NCI-H774 (cell line): ENCODE measurements at places on chromosomes 1 and 21.

GRCh38 chr1:201618389-201618788 is 79.5 kb downstream of the NAV1 start:
- DNase-seq, result no peak

- DNase-seq, result no peak
Measured at GRCh38 chr1:114517348-114517747, 6.3 kb upstream of the TRIM33 start.

DNA sequence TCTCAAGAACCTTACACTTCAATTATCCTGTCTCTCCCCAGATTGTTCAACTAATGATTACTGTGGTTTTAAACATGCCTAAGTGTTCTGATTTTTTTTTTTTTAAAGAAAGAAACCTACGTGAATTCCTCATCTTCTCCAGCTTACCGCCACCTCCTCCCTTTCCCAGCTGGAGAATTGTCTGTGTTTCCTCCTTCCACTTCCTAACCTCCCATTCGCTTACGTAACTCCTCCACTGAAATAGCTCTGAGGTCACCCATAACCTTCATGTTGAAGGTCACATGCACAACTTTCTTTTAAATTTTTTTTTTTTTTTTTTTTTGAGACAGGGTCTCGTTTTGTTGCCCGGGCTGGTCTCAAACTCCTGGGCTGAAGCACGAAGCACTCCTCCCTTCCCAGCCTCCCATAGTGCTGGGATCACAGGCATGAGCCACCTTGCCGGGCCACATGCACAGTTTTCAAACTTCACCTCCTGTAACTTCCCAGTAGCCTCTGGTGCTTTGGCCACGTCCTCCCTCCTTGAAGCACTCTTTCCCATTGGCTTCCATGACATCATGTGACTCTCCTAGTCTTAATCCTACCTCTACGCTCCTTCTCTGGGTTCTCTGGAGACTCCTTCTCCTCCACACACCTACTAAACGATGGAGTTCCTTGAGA is 9.8 kb upstream of the CAPZB start:
- DNase-seq, result no peak

DNA sequence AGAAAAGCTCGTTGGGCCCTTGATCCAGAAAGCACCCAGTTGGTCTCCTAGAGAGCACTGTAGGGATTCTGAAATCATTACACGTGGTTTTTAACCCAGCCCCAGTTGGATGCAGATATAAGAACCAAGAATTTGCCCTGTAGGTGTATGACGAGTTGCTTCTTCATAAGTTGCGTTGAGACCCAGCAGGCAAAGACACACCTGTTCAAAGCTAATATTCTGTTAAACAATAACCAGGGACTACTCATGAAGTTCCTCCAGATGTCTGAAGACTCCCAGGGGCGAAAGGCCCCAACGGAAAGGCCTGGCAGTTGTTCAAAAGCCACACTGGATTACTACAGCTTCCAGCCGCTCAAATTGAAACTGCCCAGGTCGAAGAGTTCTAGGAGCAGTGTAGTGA is 88.6 kb upstream of the HNRNPU start:
- DNase-seq, result no peak

- no peak for DNase-seq
Measured at GRCh38 chr1:2385606-2386280, 5.6 kb downstream of the MORN1 start.

GRCh38 chr1:212980123-212980785 is 29.9 kb downstream of the VASH2 start:
- no peak for DNase-seq

GRCh38 chr1:64540265-64540791 is 70.4 kb downstream of the CACHD1 start:
- DNase-seq, result no peak

GRCh38 chr1:198780376-198780775 is 141.5 kb downstream of the PTPRC start:
- no peak for DNase-seq

DNA sequence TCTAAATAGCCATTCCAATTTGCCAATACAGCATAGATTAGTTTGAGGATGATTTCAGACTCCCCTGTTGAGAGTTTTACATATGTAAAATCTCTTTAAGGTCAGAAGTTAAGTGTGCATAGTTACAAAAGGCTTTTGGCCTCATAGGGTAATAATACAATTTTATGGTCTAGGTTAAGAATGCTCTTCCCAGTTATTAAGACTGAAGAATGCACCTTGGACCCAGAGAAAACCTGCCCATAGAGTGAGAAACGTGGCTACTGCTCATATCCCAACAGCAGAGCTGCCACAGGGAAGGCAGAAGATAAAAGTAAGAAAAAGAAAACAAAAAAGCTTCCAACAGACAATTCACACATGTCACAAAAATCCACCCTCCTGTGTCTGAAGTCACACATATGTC is 255.9 kb downstream of the LMO4 start:
- no peak for DNase-seq
